Caco-2 (cell line): ENCODE measurements at places on chromosomes 13 and 19.

DNA sequence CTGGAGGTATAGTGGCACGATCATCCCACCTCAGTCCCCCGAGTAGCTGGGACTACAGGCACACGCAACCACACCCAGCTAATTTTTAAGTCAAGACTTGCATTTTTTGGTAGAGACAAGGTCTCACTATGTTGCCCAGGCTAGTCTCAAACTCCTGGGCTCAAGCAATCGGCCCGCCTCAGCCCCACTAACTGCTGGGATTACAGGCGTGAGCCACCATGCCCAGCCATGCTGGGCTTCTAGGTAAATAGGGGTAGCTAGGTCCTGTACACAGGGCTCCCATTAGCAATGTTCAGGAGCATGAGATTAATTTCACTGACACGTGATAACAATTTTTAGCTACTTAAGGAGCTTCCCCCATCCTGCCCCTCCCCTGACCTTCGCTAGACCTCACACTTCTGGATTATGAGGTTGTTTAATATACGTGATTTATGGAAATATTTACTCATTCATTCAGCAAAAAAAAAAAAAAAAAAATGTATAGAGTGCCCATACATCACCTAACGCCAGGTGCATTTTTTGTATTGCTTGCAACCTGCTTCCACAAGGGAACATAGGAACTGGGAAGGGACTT is 19.2 kb downstream of the TMEM272 start:
- DNase-seq, result no peak

GRCh38 chr19:21028969-21029268 is 8.5 kb downstream of the ZNF430 start:
- no peak for DNase-seq

- peak; percentile 42 for DNase-seq
Measured at GRCh38 chr13:94192431-94192975, 287.0 kb downstream of the DCT start.

DNA sequence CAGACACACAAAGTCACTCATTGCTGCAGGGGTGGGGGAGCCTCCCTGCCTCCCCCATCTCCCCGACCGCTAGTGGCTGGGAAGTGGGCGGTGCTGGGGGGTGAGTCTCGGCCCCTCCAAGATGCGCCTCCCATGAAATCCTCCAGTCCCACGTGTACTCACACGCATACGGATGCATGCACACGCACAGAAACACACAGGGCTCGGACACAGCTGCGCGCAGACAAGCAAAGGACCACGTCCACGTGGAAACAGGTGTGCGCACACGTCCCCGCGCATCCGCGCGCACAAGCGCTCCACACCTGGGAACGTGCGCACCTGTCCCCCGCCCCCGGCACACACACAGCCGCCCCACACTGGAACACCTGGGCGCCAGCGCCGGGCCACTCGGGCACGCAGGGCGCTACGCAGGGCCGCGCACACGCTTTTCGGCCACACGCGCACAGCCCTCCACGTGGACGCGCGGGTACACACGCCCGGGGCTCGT is 687 bp downstream of the MATK start:
- no peak for DNase-seq

DNA sequence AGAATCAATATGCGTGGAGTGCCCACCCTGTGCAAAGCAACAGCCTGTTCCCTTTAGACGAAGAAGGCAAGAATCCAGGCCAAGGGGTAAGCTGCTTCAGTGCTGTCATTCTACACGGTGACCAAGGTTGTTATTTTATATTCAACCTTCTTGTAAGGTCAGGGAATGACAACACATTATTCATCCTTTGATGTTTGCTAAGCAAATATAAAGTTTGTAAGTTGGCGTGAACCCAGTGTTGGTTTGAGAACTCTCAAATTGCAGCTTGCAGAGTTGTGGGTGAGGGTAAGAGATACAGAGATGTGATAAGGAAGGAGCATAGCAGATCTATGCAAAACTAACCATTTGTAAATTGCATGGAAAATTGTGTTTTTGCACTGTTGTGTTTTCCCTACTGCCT is 436.7 kb downstream of the FGF9 start:
- DNase-seq, result no peak

GRCh38 chr19:991174-991931 is 7.2 kb downstream of the WDR18 start:
- peak; percentile 78 for DNase-seq

- DNase-seq, result peak; percentile 74
Measured at GRCh38 chr19:47609906-47610894, 1.3 kb downstream of the BICRA start.
